ENCODE measurements at places on chromosomes 6 and 20.

- DNase-seq: no peak
Measured at GRCh38 chr6:142781129-142781528, 163.8 kb downstream of the HIVEP2 start.

DNA sequence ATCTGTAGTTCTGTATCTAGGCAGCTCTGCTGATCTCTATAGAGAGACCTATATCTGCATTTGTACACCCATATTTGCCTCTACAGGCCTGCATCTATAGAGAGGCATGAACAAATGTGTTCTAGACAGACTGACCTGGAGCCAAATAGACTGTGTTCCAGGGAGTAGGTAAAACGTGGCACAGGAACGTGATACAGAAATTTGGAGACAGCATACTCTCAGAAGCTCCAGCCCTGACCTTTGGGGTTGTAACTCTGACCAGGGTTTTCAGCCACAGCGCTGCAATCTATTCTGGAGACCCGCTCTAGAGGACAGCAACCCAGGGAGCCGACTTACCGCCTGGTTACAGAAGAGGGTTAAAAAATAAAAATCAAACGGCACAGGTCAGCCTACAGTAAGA lies 983 bp downstream of the RBBP9 start:
- DNase-seq: no peak

GRCh38 chr20:48910347-48910781 lies 11.1 kb upstream of the ARFGEF2 start:
- DNase-seq: no peak

- DNase-seq: no peak
Measured at GRCh38 chr6:163635315-163635714, 220.8 kb downstream of the QKI start.

DNA sequence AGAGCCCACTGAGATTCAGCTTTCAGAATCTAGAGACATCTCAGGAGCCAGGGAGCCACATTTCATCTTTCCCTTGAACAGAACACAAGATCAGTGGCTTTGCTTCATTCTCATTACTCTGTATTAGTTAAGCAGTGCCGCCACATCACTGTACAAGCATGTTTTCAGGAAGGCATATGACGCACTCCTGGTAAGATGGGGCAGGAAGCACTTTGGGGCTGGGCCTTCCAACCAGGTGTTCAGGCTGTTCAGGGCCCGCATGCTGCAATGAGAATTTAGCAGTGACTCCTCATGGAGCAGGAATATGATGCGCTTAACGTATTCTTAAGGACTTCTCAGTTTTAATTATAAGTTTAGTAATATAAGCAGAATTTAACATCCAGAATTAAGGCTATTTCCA lies 29.7 kb upstream of the GNRH2 start:
- DNase-seq: no peak

- no peak for DNase-seq
Measured at GRCh38 chr6:31768363-31769257, 6.2 kb downstream of the SAPCD1 start.

- no peak for DNase-seq
Measured at GRCh38 chr6:1552296-1552761, 57.4 kb upstream of the FOXC1 start.

All from hematopoietic multipotent progenitor cell treated with erythropoietin and hydrocortisone succinate and interleukin-3 and kit ligand, for 15 days (in vitro differentiated cells).